ENCODE measurements at places on chromosomes 1 and 21.

DNA sequence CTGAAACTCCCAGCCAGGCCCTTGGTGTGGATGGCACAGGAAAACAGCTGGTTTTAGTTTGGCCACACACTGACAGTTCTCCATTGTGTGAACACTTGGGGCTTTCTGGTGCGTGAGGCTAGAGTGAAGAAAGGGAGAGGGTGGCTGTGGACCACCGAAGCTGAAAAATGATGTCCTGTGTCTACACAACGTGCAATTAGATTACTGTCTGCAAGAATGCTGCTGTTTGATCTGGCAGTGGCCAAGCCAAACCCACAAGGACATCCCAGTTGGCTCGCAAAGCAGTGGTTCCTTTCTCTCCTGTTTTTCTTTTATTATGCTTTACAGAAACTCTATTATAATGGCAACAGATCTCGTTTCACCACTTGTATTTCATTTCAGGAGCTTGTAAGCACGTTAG lies 58.9 kb downstream of the ERG start:
- no peak for DNase-seq

- no peak for DNase-seq
These were observed 5.5 kb downstream of the FBXO2 start for GRCh38 chr1:11648732-11649158.

- no peak for DNase-seq
These were observed 68.5 kb downstream of the SLC19A1 start for GRCh38 chr21:45473496-45474322.

GRCh38 chr1:115067161-115067859 lies 22.0 kb downstream of the TSPAN2 start:
- no peak for DNase-seq

DNA sequence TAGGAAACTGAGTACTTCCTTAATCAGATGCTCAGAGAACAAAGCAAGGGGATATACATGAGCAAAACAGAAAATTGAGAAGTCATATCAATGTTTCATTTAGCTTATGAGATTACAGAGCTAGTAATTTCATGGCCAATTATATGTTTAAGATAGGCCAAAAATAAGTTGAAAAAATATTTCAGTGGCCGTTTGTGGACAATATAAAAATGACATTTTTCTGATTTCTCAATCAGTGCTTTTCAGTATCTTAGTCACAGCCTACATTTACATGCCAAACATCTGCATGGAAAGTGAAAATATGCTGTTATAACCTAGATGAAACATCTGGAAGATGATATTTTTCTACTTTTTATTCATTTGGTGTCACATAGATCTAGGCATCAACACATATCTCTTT lies 192.5 kb downstream of the HLX start:
- no peak for DNase-seq

- no peak for DNase-seq
These were observed 2.4 kb downstream of the NPHP4 start for GRCh38 chr1:5989731-5990271.
